ENCODE measurements at places on chromosomes 16 and 17.

DNA sequence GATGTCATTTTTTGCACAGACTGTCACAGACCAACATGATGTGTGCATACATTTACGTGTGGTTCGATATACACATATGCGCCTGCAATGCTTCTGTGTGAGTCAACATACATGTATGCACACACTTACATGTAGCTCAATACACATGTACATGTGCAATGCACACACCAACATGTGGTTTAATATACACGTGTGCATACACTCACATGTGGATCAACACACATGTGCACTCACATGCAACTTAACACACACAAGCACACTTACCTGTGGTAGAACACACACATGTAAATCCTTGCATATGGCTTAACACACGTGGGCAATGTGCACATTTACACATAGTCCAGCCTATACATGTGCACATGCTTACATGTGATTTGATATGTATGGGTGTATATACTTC, 97.5 kb downstream of the CYLD start:
- no peak for DNase-seq

DNA sequence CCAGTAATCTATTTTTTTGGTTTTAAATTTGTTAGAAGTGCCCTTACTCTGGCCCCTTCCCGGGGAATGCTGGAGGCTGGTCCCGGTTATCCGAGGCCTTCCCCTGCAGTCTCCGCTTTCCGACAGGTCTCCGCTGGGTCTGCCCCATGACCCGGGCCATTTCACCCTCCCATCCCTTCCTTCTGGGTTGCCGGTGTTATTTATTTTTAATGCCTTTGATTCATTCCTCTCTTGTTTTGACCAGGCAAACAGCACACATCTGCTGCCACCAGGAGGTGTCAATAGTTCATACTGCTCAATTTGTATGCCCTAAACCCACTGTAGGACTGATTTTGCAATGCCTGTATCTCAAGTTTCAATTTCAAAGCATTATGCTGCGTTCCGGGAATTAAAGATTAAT, 113.2 kb upstream of the IRX5 start:
- DNase-seq = no peak

GRCh38 chr16:82631701-82632685, 5.2 kb downstream of the CDH13 start:
- DNase-seq = no peak

DNA sequence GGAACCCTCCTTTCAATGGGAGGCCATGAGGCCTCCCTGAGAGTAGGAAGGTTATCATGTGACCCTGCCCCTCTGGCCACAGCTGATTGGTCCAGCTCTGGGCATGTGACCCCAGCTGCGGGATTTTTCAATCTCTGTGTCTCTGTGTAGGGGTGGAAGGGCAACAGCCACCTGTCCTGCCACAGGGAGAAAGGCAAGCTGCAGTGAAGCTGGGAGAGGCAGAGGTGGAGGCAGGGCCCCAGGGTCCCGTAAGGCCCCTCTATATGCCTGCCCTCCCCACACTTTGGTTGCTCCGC, 10.9 kb downstream of the DNAAF8 start:
- DNase-seq = no peak

GRCh38 chr16:60820361-60820760, 1215.9 kb downstream of the CDH8 start:
- DNase-seq = no peak

GRCh38 chr17:27600471-27600870, 30.5 kb upstream of the LGALS9 start:
- DNase-seq = no peak

DNA sequence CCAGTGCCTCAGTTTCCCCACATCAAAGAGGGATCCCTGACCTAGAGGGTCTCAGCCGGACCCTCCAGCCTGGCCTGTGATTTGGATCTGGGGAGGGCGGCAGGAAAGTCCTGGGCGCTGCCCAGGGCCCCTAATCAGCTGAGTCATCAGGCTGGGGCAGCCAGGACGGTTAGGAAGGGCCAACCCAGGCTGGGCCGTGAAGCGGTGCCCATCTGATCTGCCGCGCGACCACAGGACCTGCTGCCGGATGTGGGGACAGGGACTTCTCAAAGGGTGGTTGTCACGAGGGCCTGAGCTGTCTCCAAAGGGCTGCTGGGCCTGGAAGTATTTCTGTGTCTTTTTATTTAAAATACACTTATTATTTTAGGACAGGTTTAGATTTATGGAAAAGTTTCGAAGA, 4.4 kb downstream of the TPSAB1 start:
- DNase-seq = no peak

DNA sequence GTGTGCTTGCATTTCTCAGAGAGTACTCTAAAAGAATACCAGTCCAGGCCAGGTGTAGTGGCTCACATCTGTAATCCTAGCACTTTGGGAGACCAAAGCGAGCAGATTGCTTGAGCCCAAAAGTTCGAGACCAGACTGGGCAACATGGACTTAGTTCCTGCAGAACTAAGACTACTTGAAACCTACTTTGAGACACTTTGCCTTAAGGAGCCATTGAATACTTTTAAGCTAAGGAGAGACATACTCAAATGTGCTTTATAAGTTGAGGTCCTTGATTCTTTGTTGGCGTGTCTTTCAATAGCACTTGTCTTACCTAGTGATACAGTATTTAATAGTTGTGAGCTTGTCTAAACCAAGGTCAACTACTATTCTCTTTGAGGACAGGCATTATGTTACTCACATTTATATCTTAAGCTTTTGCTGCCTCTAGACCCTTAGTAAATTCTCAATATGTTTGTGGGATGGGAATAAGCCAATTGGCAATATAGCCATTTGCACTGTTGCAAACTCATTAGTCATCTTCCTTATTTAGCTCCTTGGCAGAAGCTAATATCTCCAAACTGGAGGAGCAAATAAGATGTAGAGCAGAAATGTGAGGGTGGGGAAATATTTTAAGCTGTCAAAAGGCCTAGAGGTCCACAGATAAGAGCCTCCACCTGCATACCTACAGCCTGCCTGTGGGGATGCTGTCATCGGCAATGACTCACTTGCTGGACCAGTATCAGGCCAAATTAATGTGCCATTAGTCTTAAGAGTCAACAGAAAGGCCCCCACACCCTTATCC, 16.3 kb downstream of the SCPEP1 start:
- DNase-seq = no peak

DNA sequence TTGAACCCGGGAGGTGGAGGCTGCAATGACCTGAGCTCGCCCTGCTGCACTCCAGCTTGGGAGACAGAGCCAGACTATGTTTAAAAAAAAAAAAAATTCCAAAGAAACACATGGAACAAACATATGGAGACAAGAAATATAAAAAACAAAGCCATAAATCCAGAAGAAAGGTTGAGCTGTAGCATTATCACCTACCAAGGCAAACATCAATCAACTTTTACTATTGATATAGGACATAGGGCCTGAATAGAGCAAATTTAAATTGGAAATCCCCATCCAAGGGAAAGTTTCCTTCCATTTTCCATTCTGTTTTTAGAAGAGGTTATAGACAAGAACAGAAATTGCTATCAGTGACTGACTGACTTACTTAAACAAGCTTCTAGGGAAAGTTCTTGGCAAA, 56.6 kb downstream of the SSH2 start:
- DNase-seq = no peak

- no peak for DNase-seq
Observed at GRCh38 chr17:48901241-48901640, 7.0 kb upstream of the UBE2Z start.

- DNase-seq = no peak
Observed at GRCh38 chr16:16780588-16780987, 401.6 kb downstream of the NPIPA7 start.

DNA sequence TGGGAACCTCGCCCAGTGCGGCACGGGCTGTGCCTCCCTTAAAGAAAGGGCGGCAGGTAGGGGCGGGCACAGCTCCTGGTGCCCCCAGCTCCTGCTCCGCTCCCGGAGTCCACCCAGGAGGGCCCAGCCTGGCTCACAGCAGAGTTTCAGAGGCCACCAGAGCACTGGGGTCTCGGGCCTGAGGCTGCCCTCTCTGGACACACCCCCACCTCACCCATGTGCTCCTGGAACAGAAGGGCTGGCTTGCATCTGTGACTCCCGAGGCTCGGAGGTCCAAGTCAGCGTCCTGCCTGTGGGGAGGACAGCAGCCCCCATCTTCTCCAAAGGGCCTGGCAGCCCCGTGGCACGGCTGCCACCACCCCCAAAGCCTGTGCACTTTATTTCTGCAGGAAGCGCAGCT, 62.7 kb downstream of the RBFOX3 start:
- DNase-seq = no peak

GRCh38 chr17:59485015-59485414, 80.4 kb upstream of the DHX40 start:
- no peak for DNase-seq

GRCh38 chr16:16009401-16009800, 60.0 kb downstream of the ABCC1 start:
- DNase-seq = no peak

DNA sequence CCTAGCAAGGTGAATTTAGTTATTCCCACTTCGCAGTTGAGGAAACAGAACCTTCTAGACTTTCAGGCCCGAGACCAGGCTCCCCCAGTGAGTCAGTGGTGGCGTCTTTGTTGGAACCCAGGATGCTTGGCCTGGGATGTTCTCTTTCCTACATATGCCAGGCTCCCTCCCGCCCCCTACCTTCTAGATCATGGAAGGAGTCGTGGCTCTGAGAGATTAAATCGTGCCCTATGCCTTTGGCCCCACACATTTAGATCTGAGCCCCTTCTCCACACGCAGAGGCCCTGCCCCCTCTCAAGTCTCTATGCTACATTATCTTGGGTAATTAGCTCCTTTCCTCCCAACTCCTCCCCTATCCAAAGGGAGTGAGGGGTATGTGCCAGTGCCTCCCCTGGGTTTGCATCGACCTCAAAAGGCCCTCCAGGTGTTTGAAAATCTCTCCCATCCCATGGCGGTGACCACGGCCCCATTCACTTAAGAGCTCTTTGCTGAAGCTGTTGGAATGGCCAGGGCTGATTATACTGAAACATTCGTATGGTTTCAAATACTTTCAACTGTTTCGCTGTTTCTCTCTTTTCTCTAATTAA, 3.0 kb downstream of the NGFR start:
- DNase-seq = no peak

Measured in stimulated activated naive CD4-positive, alpha-beta T cell (primary cell).